Hematopoietic multipotent progenitor cell treated with erythropoietin and hydrocortisone succinate and interleukin-3 and kit ligand, for 6 days (in vitro differentiated cells): ENCODE measurements at places on chromosomes 7 and 10.

GRCh38 chr7:41731493-41732435 is 28.9 kb upstream of the INHBA start:
- peak; percentile 55 for DNase-seq

DNA sequence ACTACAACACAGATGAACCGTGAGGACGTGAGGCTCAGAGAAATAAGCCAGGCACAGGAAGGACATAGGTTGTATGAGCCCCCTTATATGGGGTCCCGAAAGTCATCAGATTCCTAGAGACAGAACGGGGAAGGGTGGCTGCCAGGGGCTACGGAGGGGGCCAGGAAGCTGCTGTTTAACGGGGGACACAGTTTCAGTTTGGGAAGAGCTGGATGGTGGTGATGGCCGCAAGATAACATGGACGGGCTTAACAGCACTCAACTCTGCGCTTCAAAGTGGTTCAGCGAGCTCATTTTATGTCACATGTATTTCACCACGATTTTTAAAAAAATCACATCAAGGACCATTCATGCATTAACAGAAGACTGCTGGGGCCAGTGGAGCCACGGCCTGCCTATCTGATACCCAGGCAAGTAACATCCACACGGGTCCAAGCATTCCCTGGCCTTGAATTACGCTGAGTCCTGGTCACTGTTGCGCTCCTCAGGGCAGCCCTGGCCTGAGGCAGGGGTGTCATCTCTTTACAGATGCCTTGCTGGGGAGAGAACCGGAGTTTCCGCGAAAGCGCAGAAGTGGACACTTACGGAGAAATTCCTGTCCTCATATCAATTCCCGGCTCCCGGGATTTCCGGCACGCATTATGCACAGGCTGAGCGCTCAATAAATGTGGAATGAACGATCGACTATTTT is 1.5 kb downstream of the CARD11 start:
- no peak for DNase-seq

- DNase-seq = no peak
Measured at GRCh38 chr10:36087006-36088005, 445.2 kb upstream of the FZD8 start.

DNA sequence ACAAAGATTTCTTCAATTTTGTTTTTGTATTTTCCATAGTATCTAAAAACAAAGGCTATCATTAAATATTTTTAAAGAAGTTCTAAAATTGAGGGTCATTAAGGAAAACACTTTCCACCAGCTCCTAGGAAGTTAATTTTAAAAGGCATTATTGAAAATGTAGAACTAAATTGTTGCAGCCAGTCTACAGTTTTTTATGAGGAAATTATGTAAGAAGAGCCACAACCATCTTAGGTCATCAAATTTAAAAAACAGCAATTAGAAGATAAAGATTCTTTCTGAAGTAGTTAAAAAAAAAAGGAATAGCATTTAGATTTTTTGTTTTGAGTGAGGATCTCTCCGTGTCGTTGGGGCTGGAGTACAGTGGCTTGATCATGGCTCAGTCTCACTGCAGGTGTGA is 161.7 kb downstream of the NRBF2 start:
- DNase-seq = no peak

DNA sequence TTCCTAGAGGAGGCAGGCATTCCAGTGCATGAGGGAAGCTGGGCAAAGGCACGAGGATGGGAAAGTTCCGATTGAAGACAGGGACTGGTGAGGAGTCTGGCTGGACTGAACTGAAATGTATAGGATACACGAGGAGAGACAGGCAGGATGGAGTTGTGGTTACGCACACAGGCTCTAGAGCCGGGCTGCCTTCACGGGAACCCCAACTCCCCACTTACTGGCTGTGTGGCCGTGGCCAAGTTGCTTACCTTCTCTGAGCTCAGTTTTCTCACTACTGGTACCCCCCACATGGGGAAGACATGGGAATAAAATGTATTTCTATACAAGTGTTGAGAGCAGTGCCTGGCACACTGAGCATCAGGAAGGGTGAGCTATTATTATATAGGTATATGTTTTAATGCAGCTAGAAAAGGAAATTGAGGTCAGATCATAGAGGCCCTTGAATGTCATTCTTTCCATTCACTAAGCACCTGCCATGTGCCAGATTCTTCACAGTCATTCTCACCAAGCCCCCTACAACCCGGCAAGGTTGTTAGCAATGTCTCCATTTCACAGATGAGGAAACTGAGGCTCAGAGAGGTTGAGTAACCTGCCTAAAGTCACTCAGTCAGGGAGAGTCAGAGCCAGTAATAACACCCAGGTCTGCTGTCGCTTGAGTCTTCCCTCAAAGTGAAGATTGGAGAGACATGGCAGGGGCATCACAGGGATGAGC is 9.7 kb downstream of the CHST3 start:
- DNase-seq = no peak

GRCh38 chr7:20306180-20306946 is 24.3 kb upstream of the ITGB8 start:
- DNase-seq = no peak

GRCh38 chr7:90841759-90842429 is 245.8 kb downstream of the CDK14 start:
- no peak for DNase-seq

DNA sequence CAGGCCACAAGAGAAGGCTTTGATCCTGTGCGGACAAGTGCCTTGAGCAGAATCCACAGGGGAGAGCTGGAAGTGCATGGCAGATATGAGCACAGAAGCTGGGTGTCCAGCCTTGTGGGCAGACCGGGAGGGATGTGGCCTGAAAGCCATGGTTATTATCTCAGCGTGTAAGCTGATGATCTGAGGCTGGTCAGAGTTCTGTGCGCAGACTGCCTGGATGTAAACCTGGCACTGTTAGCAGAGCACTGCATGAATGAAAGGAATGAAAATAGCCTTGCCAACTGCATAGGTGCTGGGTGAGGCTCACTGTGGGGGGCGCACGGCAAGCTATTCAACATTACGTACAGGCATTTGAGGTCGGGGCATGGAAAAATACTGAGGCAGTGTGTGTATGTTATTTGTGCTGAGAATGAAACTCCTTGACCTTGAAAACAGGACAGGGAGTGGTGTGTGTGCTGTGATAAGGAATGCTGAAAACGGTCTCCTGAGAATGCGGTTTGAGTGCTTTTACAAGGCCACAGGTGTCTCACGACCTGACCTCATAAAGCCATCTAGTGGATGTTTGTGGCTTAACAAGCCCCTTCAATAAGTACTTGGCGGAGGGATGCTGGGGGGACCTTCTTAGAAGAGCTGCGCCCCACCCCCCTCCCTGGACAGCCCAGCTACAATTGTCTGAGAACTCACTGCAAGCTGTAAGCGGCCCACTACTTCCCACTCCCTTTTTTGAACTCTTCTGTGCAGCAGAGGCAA is 18.7 kb downstream of the AKR1C1 start:
- DNase-seq = peak; percentile 90

- no peak for DNase-seq
Measured at GRCh38 chr10:51663086-51663485, 36.3 kb downstream of the CSTF2T start.

DNA sequence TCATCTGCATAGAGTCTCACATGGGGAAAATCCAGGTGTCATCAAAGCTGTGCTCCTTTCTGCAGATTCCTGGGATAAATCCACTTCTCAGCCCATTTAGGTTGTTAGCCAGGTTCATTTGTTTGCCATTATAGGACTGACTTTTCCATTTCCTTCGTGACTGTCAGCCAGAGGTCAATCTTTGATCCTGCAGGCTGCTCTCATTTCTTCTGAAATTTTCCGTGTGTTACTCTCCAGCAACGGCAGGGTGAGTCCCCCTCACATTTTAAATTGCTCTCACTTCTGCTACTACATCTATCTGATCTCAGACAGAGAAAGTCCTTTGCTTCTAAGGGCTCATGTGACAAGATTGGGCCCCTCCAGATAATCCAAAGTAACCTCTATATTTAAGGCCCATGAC is 150.7 kb upstream of the BET1 start:
- DNase-seq = no peak
